Brain pericyte (primary cell): ENCODE measurements at places on chromosomes 4 and X.

GRCh38 chr4:188454575-188454974 is 315.3 kb downstream of the TRIML1 start:
- DNase-seq, result no peak

DNA sequence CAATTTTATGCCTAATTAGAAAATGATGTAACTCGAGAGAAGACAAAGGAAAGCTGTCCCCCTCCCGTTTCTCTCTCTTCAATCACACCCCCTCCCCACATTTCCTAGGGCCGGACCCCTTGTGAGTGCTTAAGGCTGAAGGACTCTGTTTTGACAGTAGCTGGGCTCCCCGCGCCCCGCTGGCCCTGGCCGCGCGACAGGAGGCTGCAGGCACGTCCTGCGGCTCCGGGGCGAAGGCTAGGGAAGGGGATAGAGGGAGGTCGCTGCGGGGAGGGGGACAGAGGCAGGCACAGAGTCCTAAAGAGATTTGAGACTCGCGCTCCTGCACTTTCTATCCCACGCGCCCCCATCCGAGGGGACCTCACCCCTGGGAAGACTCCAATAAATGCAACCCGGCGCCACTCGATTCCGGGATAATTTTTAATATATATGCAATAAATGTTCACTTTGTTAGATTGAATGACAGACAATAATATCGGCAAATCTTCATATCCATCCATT is 56.2 kb upstream of the TMEM33 start:
- DNase-seq, result no peak

DNA sequence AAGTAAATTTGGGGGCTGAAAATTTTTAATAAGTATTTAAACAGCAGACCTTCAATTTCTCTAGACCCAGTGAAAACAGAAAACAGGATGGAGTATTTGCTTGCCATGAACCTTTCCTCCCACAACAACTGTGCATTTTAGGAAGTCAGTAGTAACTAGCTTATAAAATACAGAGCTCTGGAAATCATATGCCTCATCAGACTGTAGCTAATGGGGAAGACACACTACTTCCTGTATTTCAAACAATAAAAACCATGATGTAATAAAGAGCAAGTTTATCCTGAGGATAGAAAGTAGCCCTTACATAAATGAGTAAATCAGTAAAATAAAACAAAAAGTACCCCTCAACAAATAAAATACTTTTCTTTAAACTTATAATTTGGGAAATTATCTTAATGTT is 280.1 kb upstream of the ZFP42 start:
- no peak for DNase-seq

GRCh38 chrX:48695925-48696300 is 621 bp upstream of the SUV39H1 start:
- DNase-seq, result no peak

DNA sequence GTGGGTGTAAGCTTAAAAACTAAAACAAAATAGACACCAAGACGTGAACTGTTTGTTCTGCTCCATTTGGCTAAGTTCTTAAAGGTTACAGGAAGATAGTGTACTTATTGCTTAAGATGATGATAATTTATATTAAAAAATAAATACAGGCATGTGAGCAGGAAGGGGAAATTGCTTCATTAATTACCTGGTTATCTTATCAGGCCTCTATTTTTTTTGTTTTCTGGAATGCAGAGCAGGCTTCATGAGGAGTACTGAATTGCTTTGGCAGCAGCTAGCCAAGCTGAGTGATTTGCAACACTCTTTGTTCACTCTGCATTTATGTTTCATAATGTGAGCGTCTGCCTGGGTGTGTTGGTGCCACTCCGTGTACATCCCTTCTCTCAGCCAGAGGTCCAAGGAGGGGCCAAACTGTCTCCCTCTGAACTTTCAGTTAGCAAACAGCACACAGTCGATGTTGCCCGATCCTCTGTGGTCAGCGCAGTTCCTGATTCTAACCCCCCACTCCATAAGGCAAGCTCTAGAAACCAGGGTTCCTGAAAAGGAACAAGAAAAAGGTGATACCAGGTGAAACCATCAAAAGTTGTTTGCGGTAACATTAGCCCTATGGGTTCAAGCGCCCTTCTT is 348.2 kb downstream of the SPRY1 start:
- DNase-seq, result no peak

DNA sequence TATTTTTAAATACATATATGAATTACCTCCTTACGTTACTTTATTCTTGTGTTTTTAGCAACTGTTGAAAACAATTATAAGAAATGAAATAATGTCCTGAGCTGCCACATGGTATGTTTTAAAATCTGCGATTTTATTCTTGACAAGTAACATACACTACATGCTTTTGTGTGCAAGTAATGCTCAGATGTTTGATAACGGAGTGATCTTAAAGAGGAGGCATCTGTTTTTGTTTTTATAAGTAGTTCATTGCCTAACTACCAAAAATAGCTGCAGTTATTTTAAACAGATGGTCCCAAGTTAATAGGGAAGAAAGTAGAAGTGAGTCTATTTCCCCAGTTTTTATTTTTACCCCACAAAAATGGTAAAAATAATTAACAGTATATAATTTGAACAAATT is 55.2 kb downstream of the GAB1 start:
- no peak for DNase-seq

DNA sequence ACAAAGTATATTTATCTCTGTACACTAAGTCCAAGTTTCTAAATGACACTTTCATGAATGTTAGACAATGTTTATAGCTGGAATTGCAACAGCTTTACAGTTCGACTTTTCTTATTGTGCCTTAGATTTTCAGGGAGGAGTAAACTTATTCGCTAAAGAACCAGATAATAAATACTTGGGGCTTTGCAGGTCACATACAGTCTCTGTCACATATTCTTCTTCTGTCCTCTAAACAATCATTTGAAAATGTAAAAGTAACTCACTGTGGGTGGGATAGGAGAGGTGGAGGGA is 132.6 kb downstream of the SPRY1 start:
- DNase-seq, result no peak

GRCh38 chrX:129750971-129751370 is 12.2 kb downstream of the XPNPEP2 start:
- DNase-seq, result no peak

GRCh38 chrX:132294776-132295495 is 75.7 kb upstream of the RAP2C start:
- no peak for DNase-seq

DNA sequence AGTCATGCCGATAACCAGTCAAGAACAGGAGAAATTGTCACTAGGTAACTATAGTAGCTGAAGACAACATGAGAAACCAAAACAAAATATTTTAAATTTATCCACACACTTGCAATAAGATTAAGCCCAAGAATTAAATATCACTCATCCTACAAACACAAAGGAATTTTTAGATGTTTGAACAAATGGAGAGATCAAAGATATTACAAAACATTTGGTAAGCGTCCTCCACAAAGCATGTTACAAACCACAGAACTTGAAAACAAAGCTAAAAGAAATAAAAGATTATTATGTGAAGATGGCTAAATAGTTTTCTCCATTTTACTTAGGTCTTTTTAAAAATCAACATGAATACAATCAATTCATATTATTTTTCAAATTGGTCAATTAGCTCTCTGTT is 631.9 kb upstream of the INTU start:
- no peak for DNase-seq

DNA sequence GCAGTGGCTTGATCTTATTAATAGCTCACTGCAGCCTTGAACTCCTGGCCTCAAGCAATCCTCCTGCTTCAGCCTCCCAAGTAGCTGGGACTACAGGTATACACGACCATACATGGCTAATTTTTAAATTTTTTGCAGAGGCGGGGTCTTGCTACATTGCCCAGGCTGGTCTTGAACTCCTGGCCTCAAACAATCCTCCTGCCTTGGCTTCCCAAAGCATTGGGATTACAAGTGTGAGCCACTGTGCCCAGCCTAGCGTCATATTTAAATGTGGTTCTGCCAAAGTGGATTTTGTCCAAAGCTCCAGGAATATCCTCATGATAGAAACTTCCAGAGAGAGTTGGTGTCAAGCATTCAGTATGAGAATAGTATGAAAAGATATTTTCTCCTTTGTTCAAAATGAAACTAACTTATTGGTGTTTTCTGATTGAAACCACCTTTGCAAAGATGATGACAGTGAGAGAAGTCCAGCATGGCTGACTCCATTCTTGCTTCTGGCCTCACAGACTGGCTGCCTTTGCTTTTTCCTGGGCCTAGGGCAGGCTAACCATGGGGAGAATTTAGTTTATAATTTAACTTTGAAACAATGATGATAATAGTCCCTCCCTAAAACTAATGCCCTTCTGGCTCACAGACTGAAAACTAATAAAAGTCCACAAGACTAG is 129.0 kb downstream of the C4orf51 start:
- no peak for DNase-seq

DNA sequence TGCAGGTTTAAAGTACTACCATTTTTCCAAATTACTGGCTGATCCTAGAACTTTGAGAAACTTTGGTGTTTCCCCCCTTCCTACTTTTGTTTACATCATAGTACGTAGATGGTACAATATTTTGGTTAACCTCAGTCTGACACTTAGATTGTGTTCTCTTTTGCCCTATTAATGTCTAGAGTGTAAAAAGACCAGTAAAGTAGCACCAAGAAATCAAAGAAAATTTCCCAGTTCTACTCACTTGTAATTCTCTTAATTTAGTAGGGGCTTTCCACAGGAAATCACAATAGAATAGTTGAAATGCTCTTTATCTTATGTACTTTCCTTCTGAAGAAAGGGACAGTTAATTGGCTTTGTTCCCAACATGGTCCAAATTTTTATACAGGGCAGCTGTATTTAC is 51.6 kb downstream of the NFKB1 start:
- DNase-seq, result no peak

GRCh38 chrX:74922922-74923543 is 2.2 kb downstream of the NEXMIF start:
- DNase-seq, result no peak

GRCh38 chrX:47941423-47941822 is 62.4 kb downstream of the ZNF182 start:
- no peak for DNase-seq

DNA sequence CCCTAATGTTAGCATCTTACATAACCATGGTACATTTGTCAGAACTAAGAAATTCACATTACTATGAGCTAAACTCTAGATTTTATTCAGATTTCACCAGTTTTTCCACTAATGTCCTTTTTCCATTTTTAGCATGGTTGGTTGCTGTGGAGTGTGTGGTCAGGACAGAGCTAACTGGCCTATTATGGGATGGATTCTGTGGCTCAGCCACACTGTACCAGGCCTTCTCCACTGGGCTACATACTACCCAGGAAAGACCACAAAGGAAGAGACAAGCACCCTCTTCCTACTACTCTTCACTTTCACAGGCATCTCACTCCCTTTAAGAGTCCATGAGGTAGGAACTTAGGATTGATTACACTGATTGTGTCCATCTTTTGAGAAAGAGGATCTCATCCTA is 67.4 kb downstream of the ZNF827 start:
- DNase-seq, result no peak

DNA sequence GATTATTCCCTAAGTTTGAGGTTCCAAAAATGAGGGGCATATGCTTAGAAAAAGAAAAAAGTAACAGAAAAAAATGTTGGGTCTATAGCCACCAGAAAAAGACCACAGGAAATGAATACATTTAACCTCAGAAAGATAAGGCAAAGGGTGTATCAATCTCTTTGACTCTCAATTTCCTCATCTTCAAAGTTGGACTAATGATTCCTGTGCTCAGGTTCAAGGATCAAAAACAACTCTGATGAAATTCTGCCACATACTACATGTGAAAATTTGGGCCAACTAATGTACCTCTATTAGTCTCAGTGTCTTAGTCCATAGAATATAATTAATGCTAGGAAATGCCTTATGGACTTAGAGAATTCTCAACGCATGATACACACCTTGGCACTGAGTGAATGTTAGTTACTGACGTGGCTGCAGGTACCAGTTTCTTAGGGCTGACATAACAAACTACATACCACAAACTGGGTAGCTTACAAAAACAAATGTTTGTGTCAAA is 257.7 kb downstream of the ANKRD50 start:
- no peak for DNase-seq

GRCh38 chr4:152591396-152591795 is 55.5 kb upstream of the FBXW7 start:
- DNase-seq, result no peak

- no peak for DNase-seq
These were observed 109.9 kb upstream of the LIMCH1 start for GRCh38 chr4:41427931-41428600.

DNA sequence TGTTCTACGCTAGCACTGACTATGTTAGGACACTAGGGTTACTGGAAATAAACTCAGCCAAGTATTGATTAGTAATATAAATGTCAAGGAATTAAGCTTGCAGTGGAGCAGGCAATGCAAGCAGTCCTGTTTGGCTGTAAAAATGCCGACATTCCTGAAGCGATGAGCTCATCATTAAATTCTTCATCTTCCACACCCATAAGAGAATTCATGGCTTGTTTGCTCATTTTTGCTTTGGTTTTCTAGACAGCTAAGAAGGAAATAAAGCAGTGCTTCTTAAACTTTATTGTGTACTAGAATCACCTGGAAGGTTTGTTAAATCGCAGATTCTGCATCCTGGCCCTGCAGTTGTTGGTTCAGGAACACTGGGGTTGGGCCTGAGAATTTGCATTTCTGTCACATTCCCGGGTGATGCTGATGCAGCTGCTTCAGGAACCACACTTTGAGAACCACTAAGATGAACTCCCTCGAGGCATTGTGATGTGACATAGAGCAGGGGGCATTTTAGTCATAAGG is 17.8 kb downstream of the ANXA3 start:
- DNase-seq, result no peak

GRCh38 chr4:151992332-151993154 is 231.7 kb upstream of the GATB start:
- DNase-seq, result no peak

GRCh38 chr4:12399781-12400180 is 971.1 kb upstream of the HS3ST1 start:
- no peak for DNase-seq

GRCh38 chr4:86249074-86249473 is 110.8 kb downstream of the MAPK10 start:
- no peak for DNase-seq

DNA sequence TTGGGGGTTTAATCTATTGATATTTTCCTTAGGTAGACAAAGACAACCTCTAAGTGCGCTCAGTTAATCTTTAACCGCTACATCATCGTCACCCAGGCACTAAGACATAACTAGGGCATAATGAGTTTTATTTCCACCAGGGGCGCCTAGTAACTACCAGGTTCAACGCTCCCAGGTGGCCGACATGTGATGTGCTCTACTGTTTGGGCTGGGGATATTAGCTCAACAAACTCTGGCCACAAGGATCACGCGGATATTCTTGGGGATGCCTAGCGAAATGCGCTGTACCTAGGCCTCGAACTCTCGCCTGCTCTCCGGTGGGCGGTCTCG is 915 bp upstream of the RAB33B start:
- DNase-seq, result no peak

GRCh38 chr4:1357356-1358248 is 10.6 kb downstream of the UVSSA start:
- no peak for DNase-seq
